Suppressor macrophage (primary cell): ENCODE measurements at places on chromosomes 7 and 10.
A peak's percentile ranks its signal among the peaks of the same experiment; 100 is the strongest.

- no peak for DNase-seq
Measured at GRCh38 chr7:90804370-90804769, 208.2 kb downstream of the CDK14 start.

DNA sequence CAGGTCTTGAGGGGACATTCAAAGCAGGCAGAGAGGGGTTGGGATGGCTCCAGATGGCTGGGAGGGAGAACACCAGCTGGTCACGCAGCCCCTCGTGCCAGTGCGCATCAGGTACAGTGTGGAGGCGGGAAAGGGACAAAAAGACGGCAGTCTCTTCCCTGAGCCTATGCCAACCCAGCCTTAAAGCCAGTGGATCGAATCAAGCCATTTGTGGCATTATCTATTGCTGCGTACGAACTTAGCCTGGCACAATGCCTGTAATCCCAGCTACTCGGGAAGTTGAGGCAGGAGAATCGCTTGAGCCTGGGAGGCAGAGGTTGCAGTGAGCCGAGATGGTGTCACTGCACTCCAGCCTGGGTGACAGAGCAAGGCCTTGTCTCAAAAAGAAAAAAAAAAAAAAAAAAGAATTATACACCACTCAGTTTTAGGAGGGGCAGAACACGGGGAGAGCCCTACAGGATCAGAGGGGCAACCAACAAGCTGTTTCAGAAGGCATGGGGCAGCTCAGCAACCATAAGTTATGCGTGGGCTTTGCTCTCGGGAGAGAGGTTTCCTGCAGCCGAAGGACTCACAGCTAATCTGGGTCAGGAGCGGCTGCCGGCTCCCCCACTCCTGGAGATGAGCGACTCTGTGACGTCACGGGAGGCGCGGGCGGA is 356 bp upstream of the NDUFB2 start:
- DNase-seq: peak; percentile 96

- DNase-seq: no peak
Measured at GRCh38 chr10:124748166-124748565, 4.0 kb upstream of the FAM53B start.

DNA sequence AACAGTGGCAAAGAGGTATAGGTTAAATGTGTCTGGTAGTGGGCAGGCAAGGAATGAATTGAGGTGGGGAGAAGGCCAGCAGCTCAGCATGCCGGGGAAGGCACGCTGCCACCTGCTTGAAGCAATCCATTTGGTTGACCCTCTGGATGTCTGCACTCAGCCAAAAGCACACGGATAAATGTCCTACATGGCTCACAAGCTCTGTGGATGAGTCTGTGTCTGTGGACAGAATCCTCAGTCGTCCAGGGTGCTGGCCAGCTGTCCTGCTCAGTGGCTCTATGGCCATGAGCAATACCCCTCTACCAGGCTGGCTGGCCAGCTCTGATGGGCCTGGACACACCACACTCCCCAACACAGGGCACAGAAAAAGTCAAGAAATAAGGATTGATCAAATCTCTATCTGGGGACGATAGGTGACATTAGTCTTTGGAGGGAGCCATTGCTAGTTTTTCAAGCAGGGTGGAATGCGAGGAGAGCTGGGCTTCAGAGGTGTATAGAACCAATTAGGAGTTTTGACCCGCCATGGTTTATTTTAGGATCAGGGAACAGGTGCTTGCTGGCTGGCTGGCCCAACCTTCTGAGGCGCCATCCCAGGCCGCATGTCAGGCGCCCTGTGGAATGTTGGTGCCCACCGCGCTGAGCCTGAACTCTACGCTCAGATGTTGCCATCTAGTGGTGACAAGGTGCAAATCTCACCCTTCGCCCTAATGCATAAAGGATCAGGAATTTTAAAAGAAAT is 493.4 kb downstream of the TNS3 start:
- peak; percentile 66 for DNase-seq

DNA sequence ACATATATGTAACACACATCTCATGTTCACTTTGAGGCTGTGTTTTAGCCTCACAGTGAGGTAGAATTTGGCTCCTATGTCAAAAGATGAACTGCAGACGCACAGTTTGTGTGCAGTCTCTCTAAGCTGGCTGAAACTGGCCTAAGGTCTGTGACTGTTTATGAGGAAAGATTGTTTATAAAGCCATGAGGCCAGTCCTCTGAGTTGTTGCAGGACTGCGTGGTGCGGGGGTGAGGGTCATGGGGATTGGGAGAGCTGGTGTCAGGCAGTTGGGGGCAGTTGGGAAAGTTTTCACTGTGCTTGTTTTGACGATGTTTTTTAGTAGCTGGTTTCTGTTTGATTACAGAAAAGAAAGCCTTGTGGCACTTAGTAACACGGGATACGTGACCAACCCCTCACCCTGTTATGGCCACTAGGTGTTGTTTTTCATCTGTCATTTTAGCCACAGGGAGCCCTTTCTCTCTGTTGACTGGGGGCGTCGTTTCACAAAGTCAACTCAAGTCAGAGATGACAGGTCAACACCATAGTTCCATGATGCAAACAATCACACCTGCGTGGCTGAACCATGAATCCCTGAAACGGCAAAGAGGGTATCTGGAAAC is 310.9 kb downstream of the CCDC3 start:
- DNase-seq: no peak

- DNase-seq: no peak
Measured at GRCh38 chr10:128727114-128727513, 600.9 kb upstream of the MKI67 start.

- DNase-seq: peak; percentile 92
Measured at GRCh38 chr10:77836299-77836820, 90.2 kb downstream of the DLG5 start.

DNA sequence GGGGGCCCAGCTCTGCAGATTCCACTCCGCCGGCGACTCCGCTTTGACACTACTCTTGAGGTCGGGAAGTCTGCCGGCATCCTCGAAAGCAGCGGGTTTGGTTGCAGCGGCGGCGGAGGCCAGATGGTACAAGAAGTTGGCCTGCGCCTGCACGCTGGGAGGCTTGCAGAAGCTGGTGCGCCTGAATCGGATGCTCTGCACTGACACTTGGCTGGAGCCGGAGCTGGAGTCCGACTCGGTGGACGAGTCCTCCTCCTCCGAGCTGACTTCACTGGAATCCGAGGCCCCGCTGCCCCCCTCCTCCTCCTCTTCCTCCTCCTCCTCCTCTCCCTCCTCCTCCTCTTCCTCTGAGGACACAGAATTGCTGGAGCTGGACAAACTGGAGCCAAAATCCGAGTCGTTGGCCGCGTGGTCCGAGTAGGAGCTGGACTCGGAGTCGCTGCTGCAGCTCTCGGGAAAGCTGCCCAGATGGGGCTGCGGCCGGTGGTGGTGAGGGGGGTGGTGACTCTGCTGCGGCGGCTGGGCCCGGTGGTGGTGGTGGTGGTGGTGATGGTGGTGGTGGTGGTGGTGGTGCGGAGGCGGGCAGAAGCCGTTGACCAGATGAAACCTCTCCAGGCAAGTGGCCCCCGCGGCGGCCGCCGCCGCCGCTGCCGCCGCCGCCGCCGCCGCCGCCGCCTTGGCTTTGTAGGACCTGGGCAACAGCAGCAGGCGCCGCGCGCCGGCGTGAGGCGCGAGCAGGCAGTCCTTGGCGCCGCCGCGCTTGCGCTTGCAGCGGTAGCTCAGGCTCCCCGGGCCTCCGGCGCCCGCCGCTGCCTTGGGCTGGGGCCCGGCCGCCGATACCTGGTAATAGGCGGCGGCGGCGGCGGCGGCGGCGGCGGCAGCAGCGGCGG is 9.0 kb downstream of the SKIDA1 start:
- peak; percentile 74 for DNase-seq

DNA sequence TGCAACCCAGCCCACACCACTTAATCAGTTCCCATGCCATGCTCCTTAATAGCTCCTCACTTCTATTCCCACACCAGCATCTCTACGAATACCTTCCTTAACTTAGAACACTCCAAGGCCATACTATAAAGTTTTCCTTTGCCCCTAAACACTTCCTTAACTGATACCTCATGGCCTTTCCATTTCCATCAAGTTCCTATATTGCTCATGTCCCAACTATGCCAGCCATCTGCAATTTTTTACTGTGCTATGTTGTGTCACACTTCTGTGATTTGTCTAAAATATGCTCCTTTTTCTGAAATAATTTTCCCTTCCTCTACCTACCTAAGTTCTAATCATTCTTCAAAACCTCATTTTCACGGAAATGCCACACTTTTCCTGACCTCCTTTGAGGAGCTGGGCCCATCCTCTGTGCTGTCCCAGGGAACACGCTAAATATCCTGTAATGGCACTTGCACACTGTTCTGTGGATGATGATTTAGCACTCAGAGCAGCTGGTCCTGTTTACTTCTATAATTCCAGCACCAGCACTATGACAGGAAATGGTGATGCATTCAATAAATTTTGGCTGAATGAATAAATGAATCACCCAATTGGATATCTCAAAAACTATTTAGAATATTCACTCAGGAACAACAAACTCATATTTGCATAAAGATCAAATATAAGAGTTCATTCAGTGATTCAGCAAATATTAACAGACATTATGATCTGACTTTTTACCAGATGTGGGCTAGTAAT is 266.5 kb upstream of the HGF start:
- DNase-seq: no peak

- peak; percentile 74 for DNase-seq
Measured at GRCh38 chr10:73965890-73966768, 31.8 kb upstream of the VCL start.

- no peak for DNase-seq
Measured at GRCh38 chr7:45401851-45402250, 172.3 kb upstream of the ADCY1 start.

GRCh38 chr7:78539825-78540224 is 741.3 kb downstream of the PHTF2 start:
- DNase-seq: no peak

- DNase-seq: peak; percentile 32
Measured at GRCh38 chr7:118590107-118590506, 365.6 kb downstream of the ANKRD7 start.

- DNase-seq: no peak
Measured at GRCh38 chr7:38448054-38448453, 174.6 kb upstream of the TARP start.

GRCh38 chr7:105000927-105001336 is 13.1 kb upstream of the KMT2E start:
- DNase-seq: no peak

- DNase-seq: no peak
Measured at GRCh38 chr10:102701272-102701671, 12.9 kb downstream of the ARL3 start.

- DNase-seq: no peak
Measured at GRCh38 chr7:92784935-92785334, 51.4 kb downstream of the CDK6 start.

DNA sequence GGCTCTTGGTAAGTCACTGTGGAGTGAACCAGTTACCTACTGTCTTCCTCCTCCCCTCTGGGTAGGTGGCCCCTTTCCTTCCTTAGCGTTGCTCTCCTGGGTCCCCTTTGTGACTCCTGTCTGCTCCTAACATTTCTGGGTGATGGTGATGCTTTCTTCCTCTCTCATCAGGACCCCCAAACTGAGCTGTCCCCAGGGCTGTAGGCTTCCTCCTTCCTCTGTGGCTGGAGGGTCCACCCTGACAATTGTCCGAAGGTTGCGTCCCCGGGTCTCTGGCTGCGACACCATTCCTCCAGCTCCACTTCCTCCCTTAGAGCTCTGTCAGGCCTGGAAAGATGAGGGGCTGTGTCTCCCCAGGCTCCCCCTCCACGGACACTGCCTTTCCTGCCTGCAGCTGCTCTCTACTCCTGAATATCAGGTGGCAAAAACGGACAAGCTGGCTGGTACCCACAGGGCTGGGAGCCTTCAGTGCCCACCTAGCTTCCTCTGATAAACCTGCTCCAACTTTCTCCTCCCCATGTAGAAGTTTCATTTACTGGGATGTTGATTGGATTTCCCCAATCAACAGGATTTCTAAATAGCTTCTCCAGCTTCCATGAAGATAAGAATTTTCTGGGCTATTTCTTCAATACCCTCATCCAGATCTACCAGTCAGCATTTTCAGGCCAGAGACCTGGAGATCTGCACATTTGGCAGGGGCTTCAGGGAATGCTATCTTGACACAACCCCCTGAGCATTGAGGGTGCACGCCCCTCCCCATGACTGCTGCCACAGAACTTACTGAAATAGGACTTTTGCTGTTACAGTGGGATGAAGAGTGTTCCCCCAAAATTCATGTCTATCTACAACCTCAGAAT is 506.5 kb downstream of the TCERG1L start:
- no peak for DNase-seq

DNA sequence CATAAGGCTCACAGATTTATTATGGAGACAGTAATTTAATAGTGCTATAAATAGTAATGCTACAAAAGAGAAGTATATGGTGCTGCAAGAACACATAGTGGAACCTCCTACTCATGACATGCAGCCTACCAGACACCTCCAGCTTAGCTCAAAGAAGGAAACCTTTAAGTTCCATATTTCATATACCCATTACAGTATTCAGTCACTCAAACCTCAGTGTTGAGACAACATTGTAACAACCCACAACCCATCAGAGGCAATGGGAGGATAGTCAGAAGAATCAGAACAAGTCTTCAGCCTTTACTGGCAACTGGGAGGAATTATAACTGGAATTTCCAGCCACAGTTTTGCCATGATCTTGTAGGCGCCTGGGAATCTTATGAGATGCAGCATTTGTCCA is 186.3 kb upstream of the VSTM2A start:
- no peak for DNase-seq

DNA sequence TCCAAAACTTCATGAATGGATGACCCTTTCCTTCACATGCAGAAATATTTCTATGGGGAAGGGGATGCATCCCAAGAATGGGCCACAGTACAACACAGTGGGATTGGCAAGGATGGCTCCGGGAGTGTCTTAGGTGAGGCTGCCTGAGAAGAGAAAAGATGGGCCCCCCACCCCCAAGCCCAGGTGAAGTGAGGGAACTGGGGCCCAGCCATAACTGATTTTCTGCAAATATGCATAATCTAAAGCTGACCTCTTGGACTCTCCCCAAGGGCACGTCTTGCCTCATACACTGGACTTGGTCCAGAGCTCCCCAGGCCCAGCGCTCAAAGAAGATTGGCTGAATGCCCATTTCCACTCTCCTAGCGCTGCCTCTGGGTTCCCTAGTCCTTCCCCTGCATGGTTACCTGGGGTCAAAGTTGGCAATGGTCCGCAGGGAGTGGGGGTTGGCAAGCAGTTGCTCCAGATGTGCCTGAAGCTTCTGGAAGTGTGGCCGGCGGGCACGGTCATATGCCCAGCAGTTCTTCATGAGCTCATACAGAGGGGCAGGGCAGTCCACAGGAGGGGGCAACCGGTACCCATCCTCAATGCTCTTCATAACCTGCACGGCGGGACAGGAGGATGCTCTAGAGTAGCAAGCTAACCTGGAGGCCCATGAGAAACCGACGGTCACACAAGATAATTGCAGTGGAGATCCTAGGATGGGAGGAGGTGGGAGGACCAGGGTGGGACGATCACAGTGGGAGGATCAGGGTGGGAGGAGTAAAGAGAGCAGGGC is 12.3 kb downstream of the ZYX start:
- peak; percentile 43 for DNase-seq

- DNase-seq: peak; percentile 29
Measured at GRCh38 chr7:155281398-155281969, 16.2 kb upstream of the INSIG1 start.

DNA sequence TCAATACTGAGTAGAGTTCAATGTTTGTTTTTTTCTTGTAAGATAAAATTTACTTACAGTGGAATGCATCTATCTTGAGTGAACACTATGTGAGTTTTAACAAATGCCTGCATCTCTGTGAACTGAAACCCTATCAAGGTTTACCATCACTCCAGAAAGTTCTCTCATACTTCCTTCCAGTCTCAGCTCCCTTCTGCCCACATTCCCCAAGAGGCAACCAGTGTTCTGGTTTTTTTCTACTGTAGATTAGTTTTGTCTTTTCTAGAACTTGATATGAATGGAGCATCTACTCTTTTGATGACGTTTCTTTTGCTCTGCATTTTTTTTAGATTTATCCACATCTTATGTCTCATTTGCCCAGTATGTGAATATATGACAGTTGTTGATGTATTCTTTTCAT is 17.1 kb downstream of the WIPI2 start:
- DNase-seq: no peak
